ENCODE measurements at places on chromosomes 11 and 22.
A peak's percentile ranks its signal among the peaks of the same experiment; 100 is the strongest.

DNA sequence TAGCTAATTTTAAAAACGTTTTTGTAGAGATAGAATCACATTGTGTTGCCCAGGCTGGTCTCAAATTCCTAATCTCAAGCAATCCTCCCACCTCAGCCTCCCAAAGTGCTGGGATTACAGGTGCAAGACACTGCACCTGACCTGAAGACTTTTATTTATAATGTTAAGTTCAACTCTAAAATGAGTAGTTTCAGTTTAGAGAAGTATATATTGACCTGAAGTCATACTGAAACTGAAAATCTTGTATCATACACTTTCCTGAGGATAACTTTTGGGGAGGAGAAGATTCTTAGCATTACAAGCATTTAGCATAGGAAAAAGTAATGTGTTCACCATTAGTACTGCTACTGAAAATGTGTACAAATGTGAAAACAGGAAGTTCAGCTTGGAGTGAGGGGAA, 249.3 kb downstream of the CASP12 start:
- DNase-seq = no peak

DNA sequence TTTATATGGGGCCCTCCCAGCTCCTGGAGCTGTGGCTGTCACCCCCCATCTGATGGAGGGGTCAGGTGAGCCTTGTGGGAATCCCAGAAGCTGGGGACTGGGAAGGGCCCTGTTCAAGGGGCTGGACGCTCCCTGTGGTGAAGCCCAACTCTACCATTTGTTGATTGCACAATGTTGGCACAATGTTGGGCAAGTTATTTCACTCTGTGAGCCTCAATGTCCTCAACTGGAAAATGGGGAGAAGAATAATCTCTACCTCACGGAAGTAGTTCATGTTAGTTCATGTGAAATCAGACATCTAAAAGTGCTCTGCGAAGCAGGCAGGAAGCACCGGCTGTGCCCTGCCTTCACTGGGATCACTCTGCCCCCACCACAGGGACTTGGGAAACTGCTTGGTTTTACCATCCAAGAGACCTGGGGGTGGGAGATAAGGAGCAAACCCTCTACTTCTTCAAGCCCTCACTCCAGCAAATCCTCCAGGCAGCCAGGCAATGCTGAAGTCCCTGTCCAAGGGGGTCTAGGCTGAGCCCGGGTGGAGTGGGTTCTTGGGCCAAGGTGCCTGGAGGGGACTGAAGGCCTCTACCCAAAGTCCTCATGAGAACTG, 715 bp upstream of the PRR5 start:
- no peak for DNase-seq

DNA sequence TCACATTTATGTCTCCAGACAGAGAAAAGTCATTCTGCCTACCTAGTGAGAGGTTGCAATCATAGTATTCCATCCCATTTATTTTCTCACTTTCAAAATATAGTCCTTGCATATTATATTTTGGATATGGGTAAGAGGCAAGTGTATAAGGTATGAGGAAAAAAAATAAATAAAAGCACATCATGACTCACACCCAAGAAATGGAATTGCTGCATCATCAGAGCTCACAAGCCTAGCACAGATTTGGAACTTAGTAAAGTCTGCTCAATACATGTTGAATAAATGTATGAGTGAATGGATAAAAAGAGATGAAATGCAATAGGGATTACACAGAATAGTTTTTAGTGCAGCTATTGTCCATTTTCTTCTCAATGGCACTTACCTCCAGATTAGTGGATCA, 2.5 kb upstream of the OR51G1 start:
- no peak for DNase-seq

GRCh38 chr11:69193151-69193550, 37.4 kb downstream of the SMIM38 start:
- DNase-seq = no peak

DNA sequence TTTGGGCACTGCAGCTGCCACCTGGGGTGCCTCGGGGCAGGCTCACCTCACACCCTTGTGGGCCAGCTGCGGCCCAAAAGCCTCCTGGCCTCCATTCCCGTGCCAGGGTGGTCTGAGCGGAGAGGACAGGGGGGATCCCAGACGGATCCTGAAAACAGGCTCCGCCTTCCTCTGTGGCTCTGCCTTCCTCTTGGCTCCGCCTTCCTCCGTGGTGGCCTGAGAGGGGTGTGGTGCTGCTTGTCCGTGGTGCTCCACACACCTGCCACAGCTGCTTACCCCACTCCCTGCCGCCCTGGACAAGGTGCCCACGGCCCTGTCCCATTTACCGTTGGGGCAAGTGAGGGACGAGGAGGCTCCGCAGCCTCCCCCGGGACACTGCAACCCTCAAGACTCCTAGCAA, 23.2 kb upstream of the KCNQ1OT1 start:
- no peak for DNase-seq

- DNase-seq = peak; percentile 40
These were observed 76.2 kb upstream of the TTLL12 start for GRCh38 chr22:43262990-43263644.

GRCh38 chr11:132538642-132539041, 993.7 kb downstream of the OPCML start:
- no peak for DNase-seq

DNA sequence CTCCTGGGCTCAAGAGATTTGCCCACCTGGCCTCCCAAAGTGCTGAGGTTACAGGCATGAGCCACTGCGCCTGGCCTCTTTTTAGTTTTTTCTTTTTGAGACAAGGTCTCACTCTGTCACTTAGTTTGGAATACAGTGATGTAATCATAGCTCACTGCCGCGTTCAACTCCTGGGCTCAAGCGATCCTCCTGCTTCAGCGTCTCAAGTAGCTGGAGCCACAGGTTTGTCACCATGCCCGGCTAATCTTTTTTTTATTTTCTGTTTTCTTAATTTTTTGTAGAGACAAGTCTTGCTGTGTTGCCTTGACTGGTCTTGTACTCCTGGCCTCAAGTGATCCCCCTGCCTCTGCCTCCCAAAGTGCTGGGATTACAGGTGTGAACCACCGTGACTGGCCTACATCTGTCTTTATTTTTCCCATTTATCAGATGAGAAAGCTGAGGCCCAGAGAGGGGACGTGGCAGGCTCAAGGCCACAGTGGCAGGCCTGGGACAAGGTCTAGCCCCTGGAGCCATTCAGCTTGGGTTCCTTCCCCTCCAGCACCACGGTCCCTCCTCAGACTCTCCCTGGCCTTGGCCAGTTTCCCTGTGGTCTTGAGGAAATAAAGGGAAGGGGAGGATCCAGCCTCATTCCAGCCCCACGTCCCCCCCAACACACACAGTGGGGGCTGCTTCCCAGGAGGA, 2.8 kb upstream of the KDELR3 start:
- DNase-seq = no peak

- no peak for DNase-seq
These were observed 216.1 kb upstream of the NARS2 start for GRCh38 chr11:78790784-78791183.

DNA sequence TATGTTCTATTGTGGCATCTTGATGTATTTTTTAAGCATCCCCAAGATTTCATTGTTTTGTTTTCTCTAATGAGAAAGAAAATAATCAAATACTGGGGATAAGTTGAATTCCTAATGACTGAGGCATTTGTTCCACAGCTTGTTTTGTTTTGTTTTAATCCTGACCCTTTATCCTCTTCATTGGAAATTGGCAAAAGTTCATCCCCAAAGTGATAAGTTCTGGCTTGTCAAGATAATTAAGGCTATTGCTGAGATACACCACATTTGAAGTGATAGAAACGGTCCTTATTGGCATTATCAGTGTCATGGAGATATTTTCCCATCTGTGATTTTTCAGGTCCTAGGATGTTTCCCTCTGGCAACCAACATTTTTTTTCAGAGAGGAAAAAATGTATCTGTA, 65.0 kb downstream of the SLC36A4 start:
- DNase-seq = no peak

- DNase-seq = no peak
These were observed 185.2 kb downstream of the GRIK4 start for GRCh38 chr11:120696597-120697218.

- peak; percentile 83 for DNase-seq
These were observed 102.7 kb downstream of the BRD1 start for GRCh38 chr22:49724893-49725489.

DNA sequence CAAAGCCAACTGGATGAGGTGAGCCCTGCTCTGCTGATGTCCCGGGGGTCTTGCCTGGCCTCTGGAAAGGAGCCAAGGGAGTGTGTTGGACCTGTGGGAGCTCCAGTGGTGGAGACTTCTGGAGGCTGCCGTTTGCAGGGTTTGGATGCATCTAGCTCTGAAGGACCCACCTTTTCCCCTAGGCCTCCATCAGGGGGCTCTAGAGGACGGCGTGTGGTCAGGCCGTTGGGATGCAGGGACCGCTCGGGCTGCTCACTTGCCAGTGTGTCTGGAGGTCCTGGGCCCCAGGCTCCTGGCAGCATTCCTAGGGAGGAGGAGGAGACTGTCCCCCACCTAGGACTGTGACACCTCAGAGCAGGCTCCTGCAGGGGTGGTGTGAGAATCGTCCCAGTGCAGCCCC, 58.3 kb downstream of the PRDM11 start:
- no peak for DNase-seq

DNA sequence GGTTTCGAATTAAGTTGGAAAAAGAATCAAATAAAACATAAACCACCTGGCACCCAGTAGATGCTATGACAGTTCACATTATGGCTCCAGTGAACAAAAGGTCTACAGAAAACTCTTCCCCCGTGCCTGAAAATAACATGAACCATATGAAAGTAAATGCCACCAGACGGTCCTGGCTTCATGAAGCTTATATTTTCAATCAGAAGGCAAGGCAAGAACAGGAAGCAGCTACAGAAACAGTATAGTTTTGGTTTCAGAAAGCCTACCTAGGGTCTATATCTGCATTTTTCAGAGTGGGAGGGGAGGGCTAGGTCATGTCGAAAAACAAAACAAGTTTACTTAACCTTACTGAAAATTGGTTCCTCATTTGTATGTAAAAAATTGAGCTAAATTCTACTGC, 9.8 kb downstream of the RAB30 start:
- DNase-seq = no peak

- no peak for DNase-seq
These were observed 124.2 kb downstream of the SWAP70 start for GRCh38 chr11:9787981-9788521.

DNA sequence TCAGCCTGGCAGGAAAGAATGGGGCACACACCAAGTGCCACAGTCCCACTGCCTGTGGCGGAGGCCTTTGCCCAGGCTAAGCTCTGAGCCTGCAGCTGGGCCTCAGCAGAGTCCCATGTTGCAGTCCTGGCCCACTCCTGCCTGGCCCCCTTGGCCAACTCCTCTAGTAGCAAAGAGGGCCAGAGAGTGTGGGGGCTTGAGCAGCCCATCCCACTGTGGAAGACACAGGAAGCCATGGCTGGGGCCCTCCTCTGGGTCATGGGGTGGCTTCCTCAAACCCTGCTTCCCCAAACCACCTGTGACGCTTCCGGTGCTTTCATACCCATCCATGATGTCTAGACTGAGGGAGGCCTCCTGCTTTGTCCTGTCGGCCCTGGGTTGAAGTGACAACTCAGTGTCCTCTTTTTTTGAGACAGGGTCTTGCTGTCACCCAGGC, 5.8 kb downstream of the RPS19BP1 start:
- peak; percentile 32 for DNase-seq

DNA sequence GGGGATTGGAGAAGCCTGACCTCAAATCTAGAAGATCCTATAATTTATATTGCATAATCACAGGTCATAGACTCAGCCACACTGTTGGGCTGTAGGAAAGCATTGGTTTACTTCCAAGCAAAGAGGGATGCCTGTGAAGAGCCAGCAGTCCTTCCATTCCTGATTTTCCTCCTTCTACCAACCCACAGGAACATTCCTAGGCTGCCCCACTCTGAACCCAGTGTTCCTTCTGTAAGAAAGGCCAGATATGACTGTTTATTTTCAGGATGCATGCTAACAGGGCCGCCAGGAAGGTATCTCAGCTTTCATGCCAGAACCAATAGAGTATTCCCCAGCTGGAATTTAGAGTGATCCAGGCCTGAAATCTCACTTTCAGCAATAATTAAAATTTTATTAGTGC, 197.1 kb downstream of the ETS1 start:
- DNase-seq = no peak

- no peak for DNase-seq
These were observed 23.3 kb downstream of the SNAP29 start for GRCh38 chr22:20881869-20882815.

DNA sequence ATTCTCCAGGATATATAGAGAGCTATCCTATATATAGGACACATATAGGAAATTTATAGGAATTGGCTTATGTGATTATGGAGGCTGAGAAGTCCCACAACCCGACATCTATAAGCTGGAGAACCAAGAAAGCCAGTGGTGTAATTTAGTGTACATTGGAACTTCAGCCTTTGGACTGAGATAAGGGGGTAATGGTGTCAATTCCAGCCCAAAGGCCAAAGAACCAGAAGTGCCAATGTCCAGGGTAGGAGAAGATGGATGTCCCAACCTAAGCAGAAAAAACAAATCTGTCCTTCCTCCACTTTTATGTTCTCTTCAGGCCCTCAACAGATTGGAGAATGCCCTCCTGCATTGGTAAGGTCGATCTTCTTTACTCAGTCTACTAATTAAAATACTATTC, 25.5 kb upstream of the SMCO4 start:
- DNase-seq = no peak

DNA sequence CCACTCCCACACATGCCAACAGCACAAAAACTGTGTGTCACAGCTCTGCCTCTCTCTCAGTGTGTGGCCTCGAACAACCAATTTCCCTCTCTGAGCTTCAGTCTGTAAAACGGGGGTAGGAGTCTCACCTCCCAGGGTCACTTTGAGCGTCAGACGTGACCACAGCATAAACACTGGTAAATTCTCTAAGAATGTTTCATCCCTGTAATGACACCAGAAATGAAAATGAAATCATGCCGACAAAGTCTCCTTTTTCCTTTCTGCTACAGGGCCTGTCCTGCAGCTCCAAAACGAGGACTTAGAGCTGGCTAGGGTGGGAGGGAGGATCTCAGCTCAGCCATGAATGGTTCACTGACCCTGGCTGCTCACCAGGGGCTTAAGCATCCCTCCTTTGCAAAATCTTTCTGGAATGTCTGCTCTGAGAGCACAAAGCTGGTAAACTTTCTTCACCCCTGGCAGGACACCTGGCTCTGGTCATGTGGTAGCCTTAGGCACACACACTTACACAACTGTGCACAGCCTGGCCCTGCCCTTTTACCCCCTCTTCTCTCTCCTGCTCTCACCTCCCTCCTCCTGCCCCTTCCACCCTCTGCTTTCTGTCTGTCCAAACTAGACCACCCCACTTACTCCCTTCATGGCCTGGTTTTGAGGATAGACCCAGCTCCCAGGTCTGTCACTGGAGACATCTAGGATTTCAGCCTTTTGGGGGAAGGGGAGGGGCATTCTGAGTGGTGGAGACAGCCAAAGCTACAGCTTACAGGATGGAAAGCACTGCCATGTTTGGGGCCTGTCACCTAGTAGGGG, 12.3 kb upstream of the TSKU start:
- no peak for DNase-seq

- DNase-seq = no peak
These were observed 621.1 kb downstream of the OPCML start for GRCh38 chr11:132911186-132911585.

- DNase-seq = no peak
These were observed 342.1 kb downstream of the CTTN start for GRCh38 chr11:70740488-70740851.

GRCh38 chr22:47419239-47419638, 656.8 kb downstream of the TBC1D22A start:
- DNase-seq = no peak

All from stimulated activated CD4-positive, alpha-beta T cell treated with anti-CD3 and anti-CD28 coated beads, Interleukin-2, amount 100 ng/mL, for 24 hours (primary cell).